ENCODE measurements at places on chromosomes 11 and 22.

DNA sequence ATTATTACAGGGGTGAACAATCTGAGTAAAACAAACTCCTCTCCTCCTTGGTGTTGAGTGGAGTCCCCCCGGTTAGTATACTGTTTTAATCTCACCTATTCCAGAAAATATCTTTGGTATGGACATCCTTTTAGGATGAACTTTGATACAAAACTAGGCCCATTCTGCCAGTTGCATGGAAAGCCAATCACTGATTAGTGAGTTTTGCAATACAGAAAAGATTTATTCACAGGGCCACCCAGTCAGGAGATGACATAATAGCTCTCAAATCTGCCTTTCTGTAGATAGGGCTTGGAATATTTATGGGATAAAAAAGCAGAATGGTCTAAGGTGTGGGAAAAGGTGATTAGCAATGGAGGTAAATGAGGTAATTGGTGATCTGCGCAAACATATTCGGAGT, 30.3 kb upstream of the SLC22A25 start:
- DNase-seq: no peak

- no peak for DNase-seq
Observed at GRCh38 chr11:126034039-126034932, 28.4 kb downstream of the CDON start.

DNA sequence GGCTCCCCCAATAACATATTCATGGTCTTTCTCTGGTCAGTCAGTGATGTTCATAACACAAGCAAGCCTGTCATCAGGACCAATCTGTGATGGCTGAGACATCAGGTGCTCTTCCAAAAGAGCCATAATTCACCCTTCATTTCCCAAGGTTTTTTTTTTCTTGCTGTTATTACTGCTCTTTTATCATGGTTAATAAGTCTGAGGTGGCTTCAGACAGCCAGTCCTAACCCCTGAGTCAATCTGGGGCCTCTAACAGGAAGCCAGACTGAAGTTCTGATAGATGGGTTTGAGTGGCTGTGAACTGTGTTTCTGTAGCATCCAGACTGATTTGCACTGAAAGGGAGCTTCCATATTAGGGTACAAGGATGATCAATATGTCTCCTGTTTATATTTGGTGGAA, 8.8 kb downstream of the EHF start:
- no peak for DNase-seq

- no peak for DNase-seq
Observed at GRCh38 chr11:107140983-107141382, 122.7 kb upstream of the GUCY1A2 start.

GRCh38 chr11:20131788-20132666, 28.2 kb downstream of the DBX1 start:
- no peak for DNase-seq

DNA sequence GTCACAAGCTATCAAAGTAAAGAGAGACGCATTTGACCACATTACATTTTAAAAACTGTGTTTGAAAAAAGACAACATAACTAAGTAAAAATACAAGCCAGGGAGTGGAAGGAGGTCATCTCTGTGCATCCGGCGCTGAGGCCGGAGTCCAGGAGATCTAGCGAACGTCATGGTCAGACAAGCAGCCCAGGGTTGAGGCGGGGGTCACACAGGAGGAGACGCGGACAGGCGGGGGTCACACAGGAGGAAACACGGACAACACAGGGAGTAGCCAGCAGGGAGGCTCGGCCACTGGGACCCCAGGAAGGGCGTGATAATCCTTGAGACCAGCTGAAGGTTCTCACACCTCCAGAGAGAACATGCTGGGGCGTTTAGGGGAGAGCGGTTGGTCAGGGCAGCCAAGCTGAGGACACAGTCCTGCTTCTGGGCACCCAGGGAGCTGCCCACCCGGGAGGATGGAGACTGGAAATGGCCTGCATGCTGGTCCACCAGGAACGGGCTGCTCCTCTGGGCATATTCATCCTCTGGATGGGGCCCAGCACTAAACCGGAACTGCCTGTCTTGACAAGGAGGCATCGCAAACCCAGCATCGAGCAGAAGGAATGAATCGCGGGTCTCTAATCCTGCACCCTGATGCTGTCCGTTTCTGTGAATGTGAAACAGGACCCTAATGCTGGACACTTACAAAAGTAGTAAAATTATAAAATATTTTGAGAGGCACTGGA, 40.9 kb upstream of the MUC5AC start:
- DNase-seq: no peak

DNA sequence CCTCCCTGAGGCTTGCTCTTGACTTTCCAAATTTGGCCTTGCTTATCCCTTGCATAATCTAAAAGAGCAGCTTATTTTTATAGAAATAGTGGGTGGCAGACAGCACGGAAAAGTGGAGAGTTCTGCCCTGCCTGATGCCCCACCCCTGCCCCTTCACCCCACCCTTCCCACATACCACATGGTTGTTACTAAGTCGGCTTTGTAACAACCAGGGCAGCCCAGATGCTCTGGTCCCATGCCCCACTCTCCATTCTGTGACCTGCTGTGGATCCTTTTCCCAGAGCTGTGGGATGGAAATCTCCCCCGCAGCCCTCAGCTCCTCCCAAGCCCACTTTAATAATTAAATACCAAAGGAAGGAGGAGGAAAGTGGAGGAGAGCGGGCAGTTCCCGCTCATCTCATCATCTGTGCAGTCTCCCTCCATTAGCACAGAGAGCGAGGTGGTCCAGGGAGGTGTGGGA, 10.9 kb downstream of the MRGPRF start:
- no peak for DNase-seq

DNA sequence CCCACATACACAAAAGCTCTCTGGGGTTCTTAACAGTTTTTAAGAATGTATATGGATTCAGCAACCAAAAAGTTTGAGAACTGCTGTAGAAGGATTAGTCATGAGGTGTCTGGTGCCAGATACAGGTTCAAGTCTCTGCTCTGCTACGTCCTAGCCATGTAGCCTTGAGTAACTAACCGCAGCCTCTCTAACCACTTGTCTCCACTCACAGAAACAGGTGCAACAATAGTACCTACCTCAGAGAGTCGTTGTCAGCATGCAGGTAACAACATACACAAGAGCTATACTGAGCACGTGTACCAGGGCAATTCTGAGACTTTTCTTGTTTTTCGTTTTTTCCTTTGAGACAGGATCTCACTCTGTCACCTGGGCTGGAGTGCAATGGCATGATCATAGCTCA, 26.9 kb downstream of the CBX7 start:
- DNase-seq: no peak

GRCh38 chr22:46848197-46848596, 85.7 kb downstream of the TBC1D22A start:
- no peak for DNase-seq

- no peak for DNase-seq
Observed at GRCh38 chr11:116927163-116927974, 89.9 kb upstream of the APOA1 start.

- DNase-seq: no peak
Observed at GRCh38 chr11:33652930-33653329, 47.7 kb downstream of the C11orf91 start.

GRCh38 chr22:50485221-50486131, 1.2 kb upstream of the MIOX start:
- no peak for DNase-seq

DNA sequence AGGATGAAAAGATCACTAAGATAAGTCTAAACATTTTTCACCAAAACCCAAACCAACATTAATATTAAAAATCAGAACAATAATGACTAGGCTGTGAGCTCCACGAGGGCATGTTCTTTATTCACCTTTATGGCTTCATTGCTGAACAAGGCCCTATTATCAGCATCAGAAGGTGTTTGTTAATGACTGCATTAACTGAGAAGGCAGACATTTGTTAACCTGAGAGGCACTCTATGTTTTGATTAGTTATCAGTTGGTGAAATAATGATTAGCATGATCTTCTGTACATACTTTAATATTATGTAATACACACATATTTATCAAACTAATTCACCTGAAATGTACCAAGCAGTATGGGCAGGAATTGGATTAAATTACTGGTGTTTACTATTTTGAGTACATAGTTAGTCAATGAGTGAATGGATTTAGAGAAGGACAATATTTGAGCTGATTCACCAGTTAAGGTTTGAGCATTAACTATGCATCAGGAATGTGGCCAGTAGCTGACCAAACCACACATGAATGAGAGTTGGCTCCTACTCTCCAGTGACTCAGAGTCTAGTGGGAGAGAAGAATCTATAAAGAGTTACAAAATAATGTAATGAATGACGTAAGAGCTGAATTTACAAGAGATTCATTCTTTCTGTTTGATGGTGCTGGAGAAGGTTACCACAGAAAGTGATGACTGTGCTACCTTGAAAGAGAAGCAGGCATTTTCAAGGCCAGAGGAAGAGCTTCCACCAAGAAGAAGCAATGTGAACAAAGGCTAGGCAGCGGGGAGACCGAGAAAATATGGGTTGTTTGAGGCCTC, 6.7 kb downstream of the IL18 start:
- no peak for DNase-seq

DNA sequence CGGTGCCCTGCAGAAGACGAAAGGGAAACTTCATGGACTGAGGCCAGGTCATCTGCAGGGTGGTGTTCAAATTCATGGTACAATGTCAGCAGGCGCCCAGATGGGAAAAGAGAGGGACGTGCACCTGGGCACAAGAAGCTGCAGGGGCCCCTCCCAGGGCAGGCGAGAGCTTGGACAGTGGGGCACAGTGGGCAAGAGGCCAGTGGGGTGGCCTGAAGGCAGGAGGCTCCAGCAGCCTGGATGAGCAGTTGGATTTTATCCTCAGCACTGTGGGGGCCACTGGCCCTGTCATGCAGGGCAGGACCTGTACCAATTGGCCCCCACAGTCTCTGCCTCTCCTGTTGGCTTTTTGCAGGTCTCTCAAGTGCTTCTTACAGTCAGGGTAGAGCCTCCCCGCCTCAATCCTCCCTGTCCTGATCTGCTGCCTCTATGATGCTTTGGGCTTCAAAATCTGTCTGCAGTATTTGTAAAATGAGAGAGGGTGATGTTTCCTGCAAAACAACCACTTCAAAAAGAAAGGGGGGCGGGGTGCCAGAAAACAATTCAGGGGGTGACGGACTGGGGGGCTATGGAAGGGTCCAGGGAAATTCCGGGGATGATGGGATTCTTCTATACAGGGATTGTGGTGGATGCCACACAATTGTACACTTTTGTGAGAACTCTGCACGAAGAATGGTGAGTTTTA, 1.7 kb upstream of the BID start:
- no peak for DNase-seq

DNA sequence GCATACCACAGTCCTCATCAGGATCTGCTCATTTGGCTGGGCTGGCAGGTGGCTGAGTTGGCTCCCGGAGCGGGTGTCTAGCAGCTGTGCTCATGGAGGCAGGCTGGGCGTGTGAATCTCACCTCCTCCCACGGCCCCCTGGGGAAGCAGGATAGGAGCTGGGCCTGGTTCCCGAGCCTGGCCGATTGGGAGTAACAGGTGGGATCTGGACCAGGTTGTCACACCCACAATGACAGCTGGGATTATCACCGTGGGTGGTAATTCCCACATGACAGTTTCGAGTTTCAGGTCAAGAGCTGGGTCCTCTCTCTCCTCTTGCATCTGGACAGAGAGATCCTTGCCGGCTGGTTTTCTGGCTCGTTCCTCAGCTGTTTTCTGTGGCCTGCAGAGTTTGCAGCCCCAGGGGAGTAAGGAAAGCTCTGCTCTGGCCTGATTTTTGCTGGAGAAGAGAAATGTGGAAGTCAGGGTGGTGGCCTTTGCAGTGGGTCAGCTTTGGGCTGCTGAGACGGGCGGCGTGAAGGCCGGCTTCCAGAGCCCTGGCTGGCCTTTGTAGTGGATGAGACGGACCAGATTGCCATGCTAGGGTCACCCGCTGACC, 57.0 kb downstream of the BCR start:
- no peak for DNase-seq

DNA sequence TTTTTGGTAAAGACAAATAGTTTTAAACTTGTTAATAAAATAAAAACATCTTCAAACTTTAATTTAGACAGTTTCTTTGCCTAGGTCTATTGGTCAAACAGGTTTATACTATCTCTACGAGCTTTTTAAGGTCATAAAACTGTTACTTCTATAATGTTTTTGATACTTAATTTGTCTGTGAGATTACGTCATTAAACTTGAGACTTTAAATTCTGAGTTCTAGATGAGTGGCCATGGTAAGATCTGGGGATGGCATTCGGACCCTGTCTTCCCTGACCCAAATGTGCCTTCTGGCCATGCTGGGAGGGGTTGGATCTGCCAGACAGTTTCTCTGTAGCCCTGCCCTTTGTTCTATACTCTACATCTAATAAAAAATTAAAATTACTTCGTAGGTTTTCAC, 497.8 kb downstream of the TMEM135 start:
- no peak for DNase-seq

DNA sequence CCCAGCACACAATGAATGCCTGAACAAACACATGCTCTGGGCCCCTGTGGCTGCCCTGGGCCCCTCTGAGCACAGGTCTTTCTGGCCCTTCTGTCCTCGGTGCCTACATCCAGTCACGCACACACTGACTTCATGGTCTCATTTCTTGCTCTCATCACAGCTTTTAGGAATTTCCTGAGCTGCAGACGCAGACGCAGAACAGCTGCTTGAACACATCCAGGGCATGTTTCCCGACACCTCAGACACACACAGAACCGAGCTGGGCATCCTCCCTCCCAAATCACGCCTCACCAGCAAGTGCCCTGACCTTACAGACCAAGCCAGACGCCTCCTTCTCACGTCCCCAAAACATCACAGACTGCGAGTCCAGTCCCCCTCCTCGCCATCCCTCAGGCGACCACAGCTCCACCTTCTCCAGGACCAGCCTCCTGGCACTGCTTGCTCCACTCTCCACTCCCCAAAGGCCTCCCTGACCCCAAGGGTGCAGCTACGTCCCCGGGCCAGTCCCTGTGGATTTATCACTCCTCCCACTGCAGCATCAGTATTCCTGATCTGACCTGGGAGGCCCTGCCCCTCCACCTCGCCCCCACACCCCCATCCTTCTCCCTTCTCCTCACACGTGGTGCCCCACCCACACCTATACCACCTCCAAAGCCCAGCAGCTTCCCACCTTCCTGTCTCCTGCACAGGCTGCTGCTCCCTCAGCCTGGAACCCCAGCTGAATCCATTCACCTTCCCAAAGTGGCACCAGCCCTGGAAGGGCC, 12.9 kb downstream of the SIRT3 start:
- no peak for DNase-seq

DNA sequence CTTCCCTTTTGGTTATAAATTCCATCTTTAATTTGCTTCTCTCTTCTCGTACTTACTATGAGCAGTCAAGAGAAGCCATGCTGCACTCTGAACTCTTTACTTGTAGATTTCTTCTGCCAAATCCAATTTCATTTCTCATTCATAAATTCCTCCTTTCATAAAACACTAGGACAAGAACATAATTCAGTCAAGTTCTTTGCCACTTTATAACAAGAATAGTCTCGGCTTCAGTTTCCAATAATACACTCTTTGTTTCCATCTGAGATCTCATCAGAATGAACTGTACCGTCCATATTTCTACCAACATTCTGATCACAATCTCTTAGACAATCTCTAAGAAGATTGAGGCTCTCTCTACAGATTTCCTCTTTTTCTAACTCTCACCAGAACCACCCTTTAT, 25.1 kb downstream of the IZUMO1R start:
- no peak for DNase-seq

DNA sequence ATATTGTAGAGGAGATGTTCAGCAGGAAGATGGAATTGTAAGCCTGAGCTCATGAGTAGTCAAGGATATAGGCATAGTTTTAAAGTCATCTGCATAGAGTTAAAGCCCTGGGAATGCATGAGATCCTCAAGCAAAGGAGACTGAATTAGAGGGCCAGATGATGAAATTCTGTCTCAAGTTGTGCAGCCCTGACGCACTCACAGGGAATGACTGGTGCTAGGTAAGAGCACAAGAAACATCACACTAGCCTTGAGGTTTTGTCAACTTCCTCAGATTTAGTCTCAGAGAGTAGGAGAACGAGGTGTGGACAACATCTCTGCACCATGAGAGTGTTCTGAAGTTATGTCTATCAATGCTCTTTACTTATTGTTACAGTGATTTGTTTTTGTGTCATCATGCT, 5.8 kb downstream of the RAB38 start:
- no peak for DNase-seq
